ENCODE measurements at places on chromosomes 16 and 17. TPM values are rescaled to one million over a fixed set of nuclear protein-coding genes. Genes with fewer than 3 reads are reported as not detected.

- no peaks in the 10 kb centered on the region for H3K27me3 ChIP-seq
- no peak for DNase-seq
- peak overlapping the region; percentile 90 for H3K27ac ChIP-seq
- H3K4me1 ChIP-seq: peaks cover 63% of the 10 kb centered on the region
- H3K36me3 ChIP-seq: no peaks in the 10 kb centered on the region
- H3K4me3 ChIP-seq: no peak overlapping the region
Measured at GRCh38 chr17:78343543-78344201, 16.2 kb downstream of the SOCS3 start.

DNA sequence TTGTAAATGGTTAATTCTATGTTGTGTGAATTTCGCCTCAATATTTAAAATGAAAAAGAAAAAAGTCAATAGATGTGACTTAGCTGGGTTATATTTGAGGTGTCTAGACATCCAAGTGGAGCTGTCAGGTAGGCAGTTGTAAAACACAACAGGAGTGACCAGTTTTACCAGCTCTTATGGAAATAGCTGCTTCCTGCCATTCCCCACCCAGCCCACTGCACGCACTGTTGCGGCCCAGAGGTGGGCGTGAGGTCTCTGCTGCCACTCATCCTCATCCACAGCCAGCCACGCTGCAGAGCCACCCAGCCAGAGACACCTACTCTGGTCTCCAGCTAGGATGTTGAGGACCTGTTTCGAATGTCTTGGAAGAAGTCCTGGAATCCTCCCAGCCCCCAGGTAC lies 3.4 kb upstream of the CARD14 start:
- no peak for DNase-seq
- no peaks in the 10 kb centered on the region for H3K36me3 ChIP-seq
- H3K27ac ChIP-seq: no peak overlapping the region
- no peaks in the 10 kb centered on the region for H3K27me3 ChIP-seq
- H3K4me3 ChIP-seq: no peak overlapping the region

DNA sequence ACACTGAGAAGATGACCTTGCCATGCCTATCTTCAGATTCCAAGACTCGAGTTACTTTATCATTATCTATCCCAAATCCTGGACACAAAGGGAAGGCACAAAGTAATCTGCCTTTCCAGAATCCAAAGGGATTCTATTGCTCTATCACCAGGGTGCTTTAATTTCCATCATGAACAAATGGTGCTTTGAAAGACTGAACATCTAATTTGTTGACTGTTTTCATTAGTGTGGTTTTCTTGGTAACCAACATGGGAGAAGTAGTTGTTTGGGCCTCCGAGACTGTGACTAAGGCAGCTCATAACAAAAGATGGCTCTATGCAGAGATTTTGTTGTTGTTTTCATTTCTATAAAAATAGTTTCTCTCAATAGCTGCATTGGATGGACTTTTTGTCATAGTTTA lies 441.0 kb upstream of the SOX9 start:
- H3K27ac ChIP-seq: no peak overlapping the region
- H3K4me1 ChIP-seq: no peaks in the 10 kb centered on the region
- H3K36me3 ChIP-seq: no peaks in the 10 kb centered on the region
- H3K4me3 ChIP-seq: no peak overlapping the region
- no peaks in the 10 kb centered on the region for H3K27me3 ChIP-seq

- no peak overlapping the region for H3K27ac ChIP-seq
- no peaks in the 10 kb centered on the region for H3K27me3 ChIP-seq
- no peak overlapping the region for H3K4me3 ChIP-seq
- H3K36me3 ChIP-seq: peaks cover 8% of the 10 kb centered on the region
- no peak for DNase-seq
Measured at GRCh38 chr16:3767333-3767986, 50.1 kb upstream of the TRAP1 start.

DNA sequence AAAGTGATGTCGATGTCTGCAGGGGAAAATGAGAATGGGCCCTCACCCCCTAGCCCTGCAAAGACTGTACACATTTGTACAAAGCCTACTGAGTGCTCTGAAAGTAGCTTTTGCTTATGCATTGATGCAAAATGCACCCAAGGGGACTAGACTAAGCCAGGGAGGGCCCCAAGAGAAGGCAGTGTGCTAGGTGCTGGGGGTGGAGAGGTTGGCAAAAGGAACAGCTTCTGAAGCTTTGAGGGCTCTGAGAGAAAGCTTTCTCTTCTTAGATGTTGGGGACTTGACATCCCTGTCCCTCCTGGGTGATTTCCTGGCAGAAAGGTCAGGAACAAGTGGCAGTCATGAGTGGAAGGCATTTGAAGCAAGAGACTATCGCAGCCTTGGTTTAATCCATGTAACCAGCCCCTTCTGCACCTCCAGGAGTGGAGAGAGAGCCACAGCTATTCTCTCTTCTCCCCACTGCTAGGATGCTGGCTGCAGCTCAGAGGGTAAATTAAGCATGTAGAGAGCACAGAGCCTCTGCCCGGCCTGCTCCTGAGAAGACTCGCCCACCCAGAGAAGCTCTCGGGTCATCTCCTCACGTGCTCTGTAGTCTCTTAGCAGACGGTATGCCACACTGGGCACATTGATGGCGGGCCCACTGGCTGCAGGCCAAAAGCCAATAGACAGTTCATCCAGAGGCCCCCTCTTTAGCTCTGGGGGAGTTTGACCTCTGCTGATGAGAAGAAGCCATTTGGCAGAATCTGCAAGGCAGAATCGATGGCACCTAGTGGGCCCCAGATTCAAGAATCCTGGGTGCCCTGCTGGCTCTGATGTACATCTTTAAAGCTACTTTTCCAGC lies 221.4 kb downstream of the MSI2 start:
- no peaks in the 10 kb centered on the region for H3K36me3 ChIP-seq
- H3K27ac ChIP-seq: no peak overlapping the region
- no peaks in the 10 kb centered on the region for H3K4me1 ChIP-seq
- H3K4me3 ChIP-seq: no peak overlapping the region
- no peaks in the 10 kb centered on the region for H3K27me3 ChIP-seq

The COPS3 gene
- 73.6 TPM for total RNA-seq

The KRT25 gene
- not detected for total RNA-seq

Measured in Panc1 (cell line).